GM04504 (cell line): ENCODE measurements at places on chromosomes 5 and 9.

DNA sequence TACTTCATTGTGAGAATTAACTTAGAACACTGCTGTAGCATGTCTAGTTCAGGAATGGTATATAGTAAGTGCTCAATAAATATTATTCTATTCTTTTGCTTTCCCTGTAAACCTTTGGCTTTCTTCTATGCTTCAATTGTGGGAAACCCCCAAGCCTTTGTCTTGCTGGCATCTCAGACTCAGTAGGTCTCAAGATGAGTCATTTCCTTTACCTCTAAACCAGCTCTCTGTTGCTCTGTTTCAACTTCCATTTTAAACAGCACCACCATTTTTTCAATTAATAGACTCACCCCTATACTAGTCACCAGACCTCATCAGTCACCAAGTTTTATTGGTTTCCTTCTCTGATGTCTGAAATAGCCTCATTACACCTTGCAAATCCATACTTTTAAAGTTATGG, 43.5 kb downstream of the DMAC1 start:
- no peak for DNase-seq

GRCh38 chr5:82863266-82863665, 213.9 kb downstream of the TMEM167A start:
- DNase-seq = no peak

GRCh38 chr9:87529671-87530070, 32.0 kb downstream of the DAPK1 start:
- DNase-seq = no peak

- DNase-seq = no peak
Measured at GRCh38 chr5:143354025-143354424, 49.5 kb downstream of the NR3C1 start.
